ENCODE measurements at places on chromosomes 7 and 10.

- no peak for DNase-seq
Measured at GRCh38 chr7:157352516-157352915, 15.7 kb downstream of the DNAJB6 start.

DNA sequence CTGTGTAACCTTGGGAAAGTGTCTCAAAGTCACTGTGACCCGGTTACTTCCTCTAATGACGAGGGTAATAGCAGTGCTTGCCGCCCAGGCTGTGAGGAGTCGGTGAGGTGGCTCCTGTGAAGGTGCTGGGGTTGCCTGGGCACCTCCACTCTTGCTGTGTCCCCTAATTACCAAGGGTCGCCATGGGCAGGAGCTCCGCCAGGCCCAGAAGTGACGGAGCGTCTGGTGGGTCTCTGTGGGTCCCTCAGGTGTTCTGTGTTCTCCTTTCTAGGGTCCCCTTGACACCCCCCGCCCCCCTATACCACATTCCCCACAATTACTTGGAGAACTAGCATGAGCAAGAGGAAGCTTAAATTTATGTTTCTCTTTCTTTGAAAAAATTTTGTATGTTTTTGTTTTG lies 161.5 kb downstream of the WDR37 start:
- DNase-seq = no peak

- DNase-seq = peak; percentile 8
Measured at GRCh38 chr10:89888321-89889070, 187.1 kb downstream of the KIF20B start.

DNA sequence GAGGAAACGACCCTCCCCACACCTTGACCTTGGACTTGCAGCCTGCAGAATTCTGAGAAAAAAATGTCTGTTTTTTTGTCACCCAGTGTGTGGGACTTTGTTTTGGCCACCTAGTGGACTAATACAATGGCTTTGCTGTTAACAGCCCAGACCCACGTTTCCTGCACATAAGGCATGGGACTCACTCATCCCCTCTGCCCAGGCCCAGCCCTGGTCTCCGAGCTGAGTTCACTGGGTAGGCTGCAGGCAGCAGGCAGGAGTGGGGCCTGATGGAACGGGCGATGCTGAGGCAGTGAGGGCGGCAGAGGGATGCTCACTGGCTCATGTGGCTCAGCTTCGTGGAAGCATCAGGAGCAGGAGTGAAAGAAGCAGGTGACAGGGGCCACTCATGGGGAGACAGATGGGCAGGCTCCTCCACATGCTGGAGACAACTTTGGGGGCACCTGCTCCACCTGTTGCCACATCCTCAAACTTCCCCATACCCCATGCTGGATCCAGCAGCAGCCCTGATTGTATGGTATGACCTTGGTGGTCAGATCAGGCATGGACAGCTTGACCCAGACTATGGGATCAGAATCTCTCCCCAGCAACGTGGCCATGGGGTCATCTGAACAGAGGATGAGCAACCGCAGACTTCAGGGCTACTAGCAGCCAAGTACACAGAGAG lies 65.8 kb upstream of the ANTXRL start:
- DNase-seq = no peak

DNA sequence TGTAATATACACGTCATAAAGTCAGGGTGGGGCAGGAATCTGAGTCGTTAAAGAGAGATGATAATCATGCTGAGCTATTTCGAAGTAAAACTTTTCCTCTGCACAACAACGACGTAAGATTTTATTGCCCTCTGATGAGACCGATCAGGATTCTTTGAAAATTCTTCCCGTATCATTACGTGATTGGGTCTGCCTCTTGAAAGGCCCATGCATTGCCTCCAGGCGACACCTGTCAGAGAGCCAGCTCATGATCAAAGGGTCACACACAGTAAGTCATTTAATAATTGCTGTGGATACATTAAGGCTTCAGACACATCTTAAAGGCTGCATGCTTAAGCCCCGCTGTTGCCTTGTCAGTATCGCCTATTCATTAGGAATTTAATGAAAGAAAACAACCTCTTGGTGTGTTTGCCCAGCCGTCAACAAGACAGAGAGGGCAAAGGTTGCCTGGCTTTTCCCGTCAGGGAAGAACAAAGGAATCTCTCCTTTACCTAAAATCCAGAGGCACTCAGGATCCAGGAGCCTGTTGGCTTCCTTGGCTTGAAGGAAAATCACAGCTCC lies 189.0 kb upstream of the SH2B2 start:
- DNase-seq = no peak

DNA sequence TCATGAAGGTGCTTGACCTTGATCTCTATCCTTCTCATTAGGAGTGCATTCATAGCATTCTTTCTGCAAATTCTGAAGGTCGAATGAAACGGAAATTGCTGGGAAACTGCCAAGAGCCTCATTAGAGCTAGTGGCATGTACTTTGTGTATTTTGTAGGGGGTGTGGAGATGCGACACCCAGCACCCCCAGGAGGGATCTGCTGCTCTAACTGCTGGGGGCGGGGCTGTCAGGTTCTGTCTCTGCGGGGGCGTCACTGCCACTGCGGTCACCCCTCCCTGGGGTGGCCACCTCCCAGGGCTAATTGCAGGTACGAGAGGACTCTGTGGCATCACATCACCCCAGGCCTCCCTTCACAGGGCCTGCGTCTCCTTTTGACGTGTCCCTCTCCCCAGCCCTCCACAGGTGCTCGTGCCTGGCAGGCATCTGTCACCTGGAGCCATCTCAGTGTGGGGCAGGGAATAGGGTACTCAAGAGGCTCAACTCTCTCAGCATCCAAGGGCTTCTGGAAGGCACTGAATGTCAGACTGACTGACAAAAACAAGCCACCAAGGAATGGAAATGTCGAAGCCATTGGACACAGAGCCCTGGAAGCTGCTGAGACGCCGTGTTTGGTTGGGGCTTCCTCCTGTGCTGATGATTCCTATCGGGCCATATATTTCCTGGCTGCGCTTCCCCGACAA lies 151.1 kb downstream of the ACTR3B start:
- no peak for DNase-seq

DNA sequence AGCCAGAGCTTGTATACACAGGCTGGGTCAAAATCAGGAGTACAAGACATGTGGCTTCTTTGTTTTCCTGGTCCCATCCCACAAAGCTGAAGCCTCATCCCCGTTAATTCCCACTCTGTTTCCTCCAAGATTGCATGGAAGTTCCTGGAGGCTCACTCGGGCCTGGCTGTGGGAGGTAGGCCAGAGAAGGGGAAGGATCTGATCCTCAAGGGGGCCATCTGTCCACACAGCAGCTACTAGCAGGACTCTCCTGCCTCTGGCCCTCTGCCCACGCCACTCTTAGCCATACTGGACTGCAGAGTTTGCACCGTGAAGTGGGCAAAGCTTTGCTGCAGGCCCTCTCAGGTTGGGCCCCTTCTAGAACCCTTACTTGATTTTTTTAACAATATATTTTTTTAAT lies 160.6 kb downstream of the FGFR2 start:
- peak; percentile 27 for DNase-seq

DNA sequence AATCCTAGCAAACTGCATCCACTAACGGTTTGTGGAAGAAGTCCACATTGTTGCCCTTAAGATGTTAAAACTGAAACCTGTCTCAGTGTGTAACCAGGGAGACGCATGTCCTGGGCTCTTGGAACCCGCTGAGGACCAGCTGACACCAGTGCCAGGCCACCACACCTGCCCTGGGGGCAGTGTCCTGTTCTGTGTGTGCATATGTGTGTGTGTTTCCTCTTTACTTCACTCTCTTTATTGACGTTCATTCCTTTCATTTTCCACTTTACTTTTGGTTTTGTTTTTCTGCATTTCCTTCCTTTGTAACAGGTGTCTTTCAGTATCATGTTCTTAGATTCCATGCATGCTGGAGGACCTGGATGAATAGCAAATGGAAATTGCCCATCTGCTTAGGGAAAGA lies 83.8 kb downstream of the TEX36 start:
- no peak for DNase-seq

DNA sequence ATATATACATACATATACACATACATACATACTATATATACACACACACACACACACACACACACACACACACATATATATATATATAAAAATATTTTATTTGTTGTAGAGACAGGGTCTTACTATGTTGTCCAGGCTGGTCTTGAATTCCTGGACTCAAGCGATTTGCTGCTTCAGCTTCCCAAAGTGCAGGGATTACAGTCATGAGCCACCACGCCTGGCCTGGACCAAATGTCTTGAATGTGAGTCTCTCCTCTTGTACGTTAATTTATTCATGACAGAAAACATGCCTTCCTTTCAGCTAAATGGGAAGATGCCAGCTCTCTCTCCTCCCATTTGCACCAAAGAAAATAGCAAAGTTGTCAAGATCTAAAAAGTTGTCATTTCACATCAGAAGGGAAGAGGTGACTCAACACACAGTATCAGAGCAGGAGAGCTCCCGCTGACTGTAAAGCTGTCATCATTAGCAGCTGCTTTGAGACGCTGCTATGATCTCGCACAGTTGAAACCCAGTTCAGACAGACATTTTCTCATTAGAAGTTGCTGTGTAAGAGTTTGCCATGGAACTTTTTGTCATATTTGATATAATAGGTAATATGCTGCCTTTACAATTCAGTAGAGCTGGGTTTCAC lies 224.3 kb downstream of the SFMBT2 start:
- no peak for DNase-seq

- no peak for DNase-seq
Measured at GRCh38 chr10:75493464-75493863, 62.0 kb downstream of the LRMDA start.

GRCh38 chr10:74898201-74898976 lies 72.0 kb downstream of the KAT6B start:
- no peak for DNase-seq

- no peak for DNase-seq
Measured at GRCh38 chr7:3027005-3027845, 16.4 kb downstream of the CARD11 start.

- no peak for DNase-seq
Measured at GRCh38 chr7:29642494-29643155, 79.0 kb downstream of the PRR15 start.
